Activated CD4-positive, alpha-beta T cell treated with anti-CD3 and anti-CD28 coated beads, Interleukin-2, amount 50 U/mL, for 48 hours (primary cell): ENCODE measurements at places on chromosomes 7 and 10.

GRCh38 chr7:27235387-27236311 lies 7.0 kb upstream of the EVX1 start:
- DNase-seq, result no peak

GRCh38 chr10:110527731-110528171 lies 30.0 kb downstream of the DUSP5 start:
- no peak for DNase-seq

GRCh38 chr7:115731796-115732471 lies 298.6 kb downstream of the TFEC start:
- no peak for DNase-seq

- DNase-seq, result no peak
These were observed 61.3 kb upstream of the RNF148 start for GRCh38 chr7:122764020-122764419.

DNA sequence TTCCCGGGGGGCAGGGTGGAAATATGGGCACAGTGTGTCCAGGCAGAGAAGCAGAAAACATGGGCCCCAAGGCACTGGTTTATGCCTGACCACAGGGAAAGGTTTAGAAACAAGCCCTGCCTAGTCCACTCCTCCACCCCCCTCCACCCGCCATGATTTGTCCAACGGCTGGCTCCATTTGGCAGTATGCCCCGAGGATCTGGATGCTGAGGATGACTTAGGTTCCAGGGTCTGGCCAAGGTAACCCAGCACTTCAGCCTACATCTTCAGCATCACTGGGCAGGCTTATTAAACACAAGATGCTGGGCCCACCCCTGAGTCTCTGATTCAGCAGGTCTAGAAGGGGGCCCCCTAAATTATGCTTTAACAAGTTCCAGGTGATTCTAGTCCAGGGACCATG lies 121.9 kb downstream of the RALA start:
- no peak for DNase-seq

DNA sequence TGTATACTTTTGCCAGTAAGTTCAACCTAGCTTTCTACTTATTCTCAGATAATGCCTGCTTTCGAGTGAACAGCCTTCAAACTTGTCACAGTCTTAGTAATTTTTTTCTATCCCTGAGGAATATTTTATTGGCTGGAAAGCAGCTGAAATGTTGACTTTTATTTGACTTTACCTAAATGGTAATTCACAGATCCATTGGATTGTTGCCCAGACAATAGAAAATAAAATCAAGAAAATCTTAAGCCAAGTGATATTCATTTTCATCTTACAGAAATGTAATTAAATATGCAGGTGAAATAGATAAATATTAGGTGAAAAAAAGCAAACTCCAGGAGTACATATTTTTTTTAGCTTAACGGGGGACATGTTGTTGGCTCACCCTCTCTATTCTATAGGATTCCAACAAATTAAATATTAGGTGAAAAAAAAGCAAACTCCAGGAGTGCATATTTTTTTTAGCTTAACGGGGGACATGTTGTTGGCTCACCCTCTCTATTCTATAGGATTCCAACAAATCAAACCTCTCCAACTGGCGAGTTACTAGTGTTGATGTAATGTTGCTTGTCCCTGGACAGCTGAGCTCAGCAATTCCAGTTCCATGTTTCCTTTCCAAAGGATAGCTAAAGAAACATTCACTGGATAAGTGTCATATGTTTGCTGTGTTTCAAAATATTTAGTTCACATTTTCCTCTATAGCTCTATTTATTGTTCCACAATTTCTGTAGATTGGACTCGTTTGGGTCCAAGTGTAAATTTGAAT lies 4.2 kb downstream of the TMEM26 start:
- no peak for DNase-seq

DNA sequence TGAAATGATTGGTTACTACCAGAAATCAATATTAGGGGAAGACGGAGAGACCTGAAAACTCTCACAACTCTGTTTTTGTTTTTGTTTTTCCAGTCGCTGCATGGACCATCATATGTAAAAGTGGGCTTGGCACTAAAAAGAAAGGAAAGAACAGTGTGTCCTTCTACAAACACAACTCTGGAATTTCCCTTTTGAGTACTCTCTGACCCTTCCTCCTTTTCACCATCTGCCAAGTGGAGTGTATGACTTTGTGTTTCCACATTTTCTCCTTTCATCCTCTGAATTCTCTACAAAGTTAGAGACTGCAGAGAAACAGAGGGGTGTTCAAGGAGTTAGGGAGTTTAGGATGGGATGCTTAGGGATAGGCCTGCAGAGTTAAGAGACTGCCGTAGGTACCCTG lies 92.0 kb downstream of the MDFIC start:
- no peak for DNase-seq
